ENCODE measurements at places on chromosomes 12 and 14. TPM values are rescaled to one million over a fixed set of nuclear protein-coding genes. Genes with fewer than 3 reads are reported as not detected.

LIN7A gene
- total RNA-seq = not detected

STON2 gene
- total RNA-seq = 0.72 TPM

DNA sequence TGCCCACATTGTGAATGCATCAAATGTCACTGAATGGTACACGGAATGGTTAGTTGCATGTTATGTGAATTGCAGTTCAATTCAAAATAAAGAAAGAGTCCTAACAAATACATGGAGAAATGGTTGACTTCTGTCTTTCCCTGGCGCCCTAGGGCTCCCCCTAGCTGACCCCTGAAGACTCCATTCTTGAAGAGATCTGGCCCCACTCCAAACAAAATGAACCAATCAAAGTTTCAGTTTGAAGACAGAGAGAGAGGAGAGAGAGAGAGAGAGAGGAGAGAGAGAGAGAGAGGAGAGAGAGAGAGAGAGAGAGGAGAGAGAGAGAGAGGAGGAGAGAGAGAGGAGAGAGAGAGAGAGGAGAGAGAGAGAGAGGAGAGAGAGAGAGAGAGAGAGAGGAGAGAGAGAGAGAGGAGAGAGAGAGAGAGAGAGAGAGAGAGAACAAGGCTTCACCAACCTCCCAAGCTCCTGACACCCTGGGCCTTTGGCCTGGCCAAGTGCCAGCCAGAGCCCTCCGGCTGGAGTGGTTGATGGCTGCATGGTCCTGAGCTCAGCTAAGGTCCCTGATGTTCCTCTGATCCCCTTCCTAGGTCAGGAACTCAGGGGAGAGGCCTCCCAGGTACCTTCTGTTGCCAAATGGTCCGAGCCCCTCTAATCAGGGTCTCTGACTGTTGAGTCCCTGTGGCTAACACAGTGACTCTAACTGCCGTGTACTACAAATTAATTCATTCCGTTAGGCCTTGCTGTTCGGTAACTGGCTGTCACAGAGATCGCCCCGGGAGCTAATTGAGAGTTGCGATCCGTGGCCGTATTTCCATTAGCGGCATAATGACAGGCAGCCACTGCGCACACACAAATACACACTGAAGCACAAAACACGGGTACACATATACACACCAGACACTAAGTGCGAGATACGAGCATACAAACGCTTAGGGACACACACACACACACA is 188.8 kb downstream of the ESRRB start:
- DNase-seq = no peak

GNG2 gene
- 248 TPM for total RNA-seq

- DNase-seq = no peak
Measured at GRCh38 chr12:5716201-5716600, 228.9 kb downstream of the ANO2 start.

Measured in activated CD4-positive, alpha-beta T cell treated with anti-CD3 and anti-CD28 coated beads, Interleukin-2, amount 10 ng/mL, durations not matched to agents 7 days and 5 days (primary cell).